ENCODE measurements at places on chromosomes 12 and 14.
A peak's percentile ranks its signal among the peaks of the same experiment; 100 is the strongest.

DNA sequence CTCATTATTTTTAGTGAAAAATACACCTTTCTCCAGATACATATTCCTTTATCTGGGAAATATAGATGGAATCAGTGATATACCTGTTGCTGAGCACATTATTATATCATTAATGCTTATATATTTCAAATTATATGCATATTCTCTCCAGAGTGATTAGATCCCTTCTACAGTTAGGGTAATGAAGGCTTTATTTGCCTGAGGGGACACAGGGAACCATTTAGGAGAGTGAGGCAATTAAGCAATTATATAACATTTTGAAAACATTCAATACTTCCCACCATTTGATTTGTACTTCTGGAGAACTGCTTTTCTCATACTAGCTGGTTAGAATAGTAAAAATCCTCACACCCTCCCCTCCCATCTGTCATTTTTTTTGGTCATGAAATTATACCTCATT is 212.8 kb upstream of the NOVA1 start:
- no peak for DNase-seq

- no peak for DNase-seq
These were observed 101.8 kb upstream of the BBS10 start for GRCh38 chr12:76449993-76450392.

DNA sequence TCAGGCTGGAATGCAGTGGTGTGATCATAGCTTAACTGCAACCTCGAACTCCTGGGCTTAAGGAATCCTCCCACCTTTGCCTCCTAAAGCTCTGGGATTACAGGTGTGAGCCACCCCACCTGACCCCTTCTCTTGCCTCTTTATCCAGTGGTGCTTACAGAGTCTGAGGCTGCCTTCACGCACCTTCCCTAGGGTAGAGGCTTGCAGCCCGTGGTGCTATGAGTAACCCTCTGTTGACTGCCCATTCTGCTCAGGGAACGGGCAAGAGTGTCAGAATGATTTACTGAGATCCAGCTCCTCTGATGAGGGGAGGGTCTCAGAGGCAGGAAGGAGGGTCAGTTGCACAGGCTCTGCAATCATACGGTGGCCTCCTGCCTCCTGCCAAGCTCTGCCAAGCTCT is 125.1 kb upstream of the TBX3 start:
- no peak for DNase-seq

DNA sequence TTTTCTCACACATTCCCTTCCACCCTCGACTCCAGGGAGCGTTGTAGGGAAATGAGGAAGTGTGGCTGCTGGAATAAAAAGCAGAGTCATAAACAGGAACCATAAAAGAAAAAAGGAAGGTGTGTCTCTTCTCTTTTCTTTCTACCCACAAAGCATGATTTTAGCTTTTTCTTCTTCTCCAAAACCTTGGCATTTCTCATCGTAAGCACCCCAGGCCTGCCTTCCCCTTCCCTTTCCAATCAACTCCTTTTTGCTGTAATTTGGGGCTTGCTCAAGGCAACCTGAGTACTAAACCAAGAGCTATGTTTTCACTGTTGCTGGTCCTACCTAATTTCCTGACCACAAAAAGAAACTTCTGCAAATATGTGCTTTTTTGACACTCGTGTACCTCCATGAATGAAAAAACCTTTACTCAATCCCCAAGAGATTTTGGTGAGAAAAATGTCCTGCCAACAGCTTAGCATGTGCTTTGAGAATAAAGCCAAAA is 9.2 kb downstream of the PLBD1 start:
- DNase-seq: no peak

DNA sequence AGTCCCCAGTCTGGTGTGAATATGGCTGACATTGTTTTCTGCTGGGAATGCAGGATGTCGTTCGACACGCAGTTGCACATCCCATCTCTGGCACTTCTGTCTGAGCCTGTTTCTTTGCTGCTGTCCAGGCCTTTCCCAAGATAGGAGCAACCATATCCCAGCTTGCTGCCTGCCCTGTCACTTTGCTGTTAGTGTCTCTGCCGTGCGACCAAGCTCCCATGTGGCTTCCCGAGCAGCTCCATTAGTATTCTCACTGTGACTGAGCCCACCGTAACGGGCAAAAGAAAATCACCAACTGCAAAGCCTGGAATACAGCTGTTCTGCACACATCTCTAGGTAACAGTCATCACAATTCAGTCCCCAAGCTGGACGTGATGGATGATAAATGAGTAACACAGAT is 66.0 kb upstream of the CPSF6 start:
- DNase-seq: no peak

DNA sequence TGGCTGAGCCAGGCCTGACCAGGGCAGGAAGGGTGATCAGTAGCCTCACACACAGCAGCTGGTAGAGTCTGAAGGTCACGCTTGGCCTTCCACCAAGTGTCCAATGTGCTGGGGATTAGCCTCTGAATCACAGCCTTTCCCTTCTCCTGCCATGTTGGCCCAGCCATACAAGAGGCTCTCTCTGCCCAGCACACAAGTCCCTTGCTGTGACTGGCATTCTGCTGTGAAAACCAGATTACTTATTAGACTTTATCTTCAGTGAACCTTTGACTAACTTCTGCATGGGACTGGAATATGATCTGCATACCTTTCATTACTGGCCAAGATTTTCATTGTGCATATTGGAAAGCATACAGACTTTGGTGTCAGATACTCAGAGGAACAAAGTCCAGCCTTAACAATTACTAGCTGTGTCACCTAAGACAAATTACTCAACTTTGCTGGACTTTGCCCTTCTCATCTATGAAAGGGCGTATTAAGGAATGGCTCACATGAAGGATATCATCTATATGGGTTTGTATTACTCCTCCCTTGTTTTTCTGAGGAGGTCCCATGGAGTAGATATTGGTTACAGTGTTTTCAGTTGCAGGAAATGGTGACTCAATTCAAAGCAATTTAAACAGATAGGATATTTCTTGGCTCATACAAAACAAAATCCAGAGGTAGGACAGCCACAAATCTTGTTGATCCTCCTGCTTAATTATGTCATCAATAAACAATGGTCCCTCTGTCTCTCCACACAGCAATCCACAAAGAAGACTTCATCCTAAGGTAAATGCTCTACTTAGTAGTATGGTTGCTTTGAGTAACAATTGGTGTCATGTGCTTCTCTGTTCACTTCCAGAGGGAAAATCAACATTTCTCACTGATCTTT is 99.6 kb downstream of the DYRK2 start:
- DNase-seq: peak; percentile 51

- DNase-seq: no peak
These were observed 334.2 kb downstream of the ATXN7L3B start for GRCh38 chr12:74871817-74872216.

GRCh38 chr12:113075137-113075683 is 18.7 kb downstream of the DTX1 start:
- DNase-seq: no peak

DNA sequence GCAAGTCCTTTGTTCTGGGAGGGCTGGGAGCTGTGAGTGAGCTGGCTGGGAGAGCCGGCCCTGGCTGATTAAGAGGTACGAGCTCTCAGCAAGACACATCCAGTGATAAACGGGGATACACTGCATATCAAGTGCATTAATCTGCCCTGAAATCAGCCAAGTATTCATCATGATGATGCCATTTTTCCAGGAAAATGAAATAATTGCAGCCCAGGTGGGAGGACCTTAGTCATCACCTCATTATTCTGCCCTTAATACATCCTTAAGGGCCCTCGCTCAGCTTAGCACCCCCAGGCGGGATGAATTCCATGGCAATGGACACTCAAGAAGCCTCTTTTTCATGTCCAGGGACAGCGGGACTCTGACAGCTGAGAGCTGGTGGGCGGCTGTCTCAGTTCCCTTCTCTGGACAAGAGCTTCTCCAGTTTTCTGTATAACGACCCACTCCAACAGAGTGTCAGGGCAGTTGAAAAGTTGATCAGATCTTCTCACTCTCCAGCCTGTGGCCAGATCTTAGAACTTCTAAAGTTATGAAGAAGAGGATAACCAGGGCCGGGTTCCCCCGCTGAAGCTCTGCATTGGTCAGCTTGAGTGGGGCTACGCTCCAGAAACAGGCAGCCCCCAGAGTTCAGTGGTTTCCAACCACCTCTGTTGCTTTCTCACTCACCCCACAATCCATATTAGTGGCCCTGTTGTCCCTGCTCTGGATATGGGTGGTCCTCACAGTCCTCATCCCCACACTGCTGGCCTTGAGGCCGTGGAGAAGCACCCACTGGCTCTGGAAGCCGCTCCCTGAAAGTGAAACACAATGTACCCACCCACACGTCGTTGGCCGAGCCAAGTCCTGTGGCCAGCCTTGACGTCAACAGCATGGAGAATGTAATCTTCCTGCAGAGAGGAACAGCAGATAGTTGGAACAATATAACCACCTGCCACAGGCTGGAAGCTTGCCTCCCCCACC is 306.2 kb upstream of the DIO3 start:
- peak; percentile 16 for DNase-seq

DNA sequence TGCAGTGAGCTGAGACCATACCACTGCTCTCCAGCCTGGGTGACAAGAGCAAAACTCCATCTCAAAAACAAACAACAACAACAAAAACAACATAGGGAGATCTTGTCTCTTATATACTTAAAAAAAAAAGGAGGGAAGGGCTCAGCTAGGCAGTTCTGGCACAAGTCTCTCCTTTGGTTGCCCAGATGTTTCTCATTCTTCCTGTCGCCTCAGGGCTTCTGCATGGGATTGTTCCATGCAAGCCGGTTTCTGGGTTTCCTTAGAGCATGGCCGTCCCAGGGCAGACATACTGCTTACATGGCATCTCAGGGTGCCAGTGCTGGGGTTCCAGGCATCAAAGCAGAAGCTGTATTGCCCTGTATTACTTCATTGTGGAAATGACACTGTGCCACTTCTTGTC is 5.2 kb upstream of the SLC8B1 start:
- no peak for DNase-seq

GRCh38 chr14:60309867-60310552 is 61.0 kb downstream of the PPM1A start:
- no peak for DNase-seq

GRCh38 chr14:72608391-72609204 is 285.3 kb downstream of the DPF3 start:
- DNase-seq: peak; percentile 92

DNA sequence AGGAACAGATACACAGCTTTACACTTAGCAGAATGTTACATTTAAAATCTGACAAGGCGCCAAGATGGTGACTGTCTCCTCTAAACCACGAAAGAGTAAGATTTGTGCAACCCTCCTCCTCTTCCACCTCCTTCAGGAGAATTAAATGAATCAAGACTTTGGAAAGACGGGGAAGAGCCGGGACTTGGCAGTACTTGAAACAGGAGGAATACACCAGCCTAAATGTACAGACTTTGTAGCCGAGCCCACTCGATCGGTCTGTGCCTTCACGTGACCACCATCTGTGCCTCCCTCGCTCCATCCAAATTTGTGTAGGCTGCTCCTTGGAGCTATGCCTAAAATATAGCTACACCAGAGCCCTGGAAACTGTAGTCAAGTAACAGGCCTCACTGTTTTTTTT is 38.3 kb downstream of the SSPN start:
- DNase-seq: peak; percentile 27

- no peak for DNase-seq
These were observed 90.0 kb downstream of the SINHCAF start for GRCh38 chr12:31235868-31236395.

- no peak for DNase-seq
These were observed 115.4 kb upstream of the PRICKLE1 start for GRCh38 chr12:42704810-42705401.

DNA sequence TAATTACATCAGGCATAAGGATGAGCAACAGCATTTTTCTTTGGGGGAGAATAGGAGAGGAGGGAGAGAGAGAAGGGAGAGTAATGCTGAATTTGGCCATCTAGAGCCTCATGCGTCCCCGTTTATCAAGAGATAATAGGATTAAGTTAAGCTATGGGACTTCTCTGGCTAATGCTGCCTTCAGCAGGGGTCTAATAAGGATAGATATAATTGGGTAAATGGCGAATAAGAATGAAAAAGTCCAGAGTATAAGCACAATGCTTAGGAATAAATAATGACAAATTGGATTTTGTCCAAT is 470.0 kb downstream of the EGLN3 start:
- no peak for DNase-seq

- no peak for DNase-seq
These were observed 14.2 kb upstream of the PAX9 start for GRCh38 chr14:36647417-36647823.
